ENCODE measurements at places on chromosomes 11 and 22.

DNA sequence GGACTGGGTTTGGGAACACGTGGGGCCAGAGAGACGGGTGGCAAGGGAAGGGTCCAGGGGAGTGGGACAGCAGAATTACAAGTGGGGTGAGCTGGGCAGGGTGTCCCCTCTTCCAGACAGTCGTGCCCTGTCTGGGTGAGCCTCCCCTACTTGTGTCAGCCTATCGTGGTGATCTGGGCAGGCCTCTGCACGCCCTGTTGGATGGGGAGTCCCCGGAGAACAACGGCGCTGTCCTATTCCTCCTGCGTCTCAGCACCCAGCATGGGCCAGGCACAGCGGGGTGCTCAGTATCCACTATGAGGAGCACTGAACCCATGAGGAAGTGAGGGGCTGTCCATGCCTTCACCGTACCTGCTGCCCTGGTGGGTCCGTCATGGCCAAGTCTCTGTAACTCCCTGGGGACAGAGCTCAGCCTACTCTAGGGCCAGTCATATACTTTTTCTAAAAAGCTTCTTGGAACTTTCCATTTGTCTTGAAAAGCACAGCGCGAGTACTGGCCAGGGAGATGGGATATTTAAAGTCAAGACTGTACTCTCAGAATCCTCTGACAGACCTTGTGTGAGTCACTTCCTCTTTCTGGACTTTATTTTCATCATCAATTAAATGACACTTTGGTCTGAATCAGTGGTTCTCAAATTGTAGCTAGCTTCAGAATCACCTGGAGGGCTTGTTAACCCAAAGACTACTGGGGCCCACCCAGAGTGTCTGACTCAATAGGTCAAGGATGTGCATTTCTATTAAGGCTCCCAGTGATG is 81.7 kb upstream of the NECTIN1 start:
- DNase-seq, result no peak
- no peaks in the 10 kb centered on the region for H3K36me3 ChIP-seq
- no peak overlapping the region for H3K27ac ChIP-seq
- H3K4me3 ChIP-seq, result no peak overlapping the region
- H3K4me1 ChIP-seq, result no peaks in the 10 kb centered on the region

- no peak for DNase-seq
- H3K4me3 ChIP-seq, result no peak overlapping the region
- no peaks in the 10 kb centered on the region for H3K27me3 ChIP-seq
- no peak overlapping the region for H3K27ac ChIP-seq
- no peaks in the 10 kb centered on the region for H3K4me1 ChIP-seq
Observed at GRCh38 chr11:75063741-75064314, 32.8 kb downstream of the OR2AT4 start.

DNA sequence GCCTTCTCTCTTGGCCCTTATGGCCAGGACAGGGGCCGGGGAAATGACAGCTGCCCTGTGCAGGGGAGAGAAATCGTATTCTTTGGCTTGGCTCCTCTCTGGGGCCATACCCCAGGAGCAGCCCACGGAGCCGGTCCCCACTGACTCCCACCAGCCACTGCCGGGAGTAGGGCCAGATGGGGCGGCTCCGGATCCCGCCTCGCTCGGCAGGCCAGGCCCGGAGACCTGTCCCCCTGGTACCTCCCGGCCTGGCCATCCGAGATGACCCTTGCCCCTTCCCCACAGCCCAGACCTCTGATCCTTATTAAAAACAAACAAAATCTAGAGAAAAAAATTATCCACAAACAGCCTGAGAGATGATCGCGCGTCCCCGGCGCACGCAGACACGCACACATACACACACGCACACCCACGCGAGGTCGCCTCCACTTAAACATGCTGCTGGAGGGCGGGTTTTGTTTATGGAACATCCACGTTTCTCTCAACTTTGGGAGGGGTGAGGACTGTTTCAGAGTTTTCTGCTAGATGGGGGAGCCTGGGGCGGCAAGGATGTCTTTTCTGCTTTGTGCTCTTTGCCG is 59.1 kb downstream of the IGLL1 start:
- peaks cover 28% of the 10 kb centered on the region for H3K4me1 ChIP-seq
- no peaks in the 10 kb centered on the region for H3K27me3 ChIP-seq
- DNase-seq, result peak; percentile 81
- H3K36me3 ChIP-seq, result no peaks in the 10 kb centered on the region
- H3K4me3 ChIP-seq, result no peak overlapping the region
- H3K27ac ChIP-seq, result peak overlapping the region; percentile 77

DNA sequence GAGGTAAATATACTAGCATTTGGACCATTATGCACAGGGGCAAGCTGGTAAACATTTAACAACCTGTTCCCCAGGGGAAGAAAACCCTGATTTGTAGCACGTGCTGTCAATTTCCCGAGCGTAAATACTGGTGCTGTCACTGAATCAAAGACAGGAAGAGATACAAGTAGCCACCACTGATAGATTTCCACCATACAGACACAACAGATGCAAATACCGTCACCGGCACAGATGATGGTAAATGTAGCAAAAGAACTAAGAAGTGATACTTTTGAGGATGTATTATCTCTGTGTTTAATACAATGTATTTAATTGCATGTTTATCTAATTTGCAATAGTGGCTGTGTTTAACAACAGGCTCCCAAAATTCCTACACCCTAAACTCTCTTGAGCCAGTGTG is 39.6 kb downstream of the SHISAL1 start:
- peaks cover 4% of the 10 kb centered on the region for H3K4me1 ChIP-seq
- H3K27ac ChIP-seq, result no peak overlapping the region
- no peaks in the 10 kb centered on the region for H3K27me3 ChIP-seq
- no peaks in the 10 kb centered on the region for H3K36me3 ChIP-seq

DNA sequence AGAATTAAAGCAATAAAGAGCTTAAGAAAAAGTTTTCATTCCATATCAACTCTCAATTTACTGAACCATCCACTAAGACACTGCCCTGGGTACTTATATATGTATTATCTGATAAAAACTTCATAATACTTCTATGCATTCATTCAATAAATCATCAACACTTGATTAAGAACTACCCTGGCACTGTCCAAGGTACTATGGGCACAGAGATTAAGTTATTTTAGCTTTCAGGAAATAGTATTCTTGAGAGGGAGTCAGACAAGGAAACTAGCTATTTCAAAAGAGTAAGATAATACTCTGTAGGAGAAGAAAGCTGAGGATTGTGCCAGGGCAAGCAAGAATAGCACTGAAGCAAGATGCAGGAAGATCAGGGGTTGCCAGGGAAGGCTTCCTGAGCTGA is 640.8 kb downstream of the FAM181B start:
- no peak overlapping the region for H3K27ac ChIP-seq
- H3K4me1 ChIP-seq, result no peaks in the 10 kb centered on the region
- H3K27me3 ChIP-seq, result no peaks in the 10 kb centered on the region
- no peak overlapping the region for H3K4me3 ChIP-seq
- no peaks in the 10 kb centered on the region for H3K36me3 ChIP-seq

GRCh38 chr11:95892892-95893570 is 30.9 kb downstream of the MTMR2 start:
- no peaks in the 10 kb centered on the region for H3K36me3 ChIP-seq
- H3K27ac ChIP-seq, result no peak overlapping the region
- H3K4me3 ChIP-seq, result no peak overlapping the region
- H3K4me1 ChIP-seq, result peaks cover 4% of the 10 kb centered on the region
- no peak for DNase-seq

DNA sequence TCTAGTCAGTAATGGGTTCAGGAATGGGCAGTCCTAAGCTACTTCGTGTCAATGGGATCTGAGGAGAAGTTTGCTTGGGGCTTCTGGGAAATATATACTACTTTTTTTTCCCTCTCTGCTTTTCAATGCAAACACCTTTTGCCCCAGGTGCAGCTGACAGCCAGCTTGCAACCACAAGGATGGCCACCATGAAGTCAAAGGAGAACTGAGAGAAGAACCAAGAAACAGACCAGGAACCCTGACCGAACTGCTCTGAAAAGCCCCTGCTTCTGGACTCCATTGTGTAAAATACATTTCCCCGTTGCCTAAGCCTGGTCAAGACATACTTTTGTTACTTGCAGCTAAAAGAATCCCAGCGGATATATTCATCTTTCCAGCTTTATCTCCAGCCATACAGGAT is 20.1 kb upstream of the CD44 start:
- H3K4me1 ChIP-seq, result peaks cover 20% of the 10 kb centered on the region
- H3K36me3 ChIP-seq, result no peaks in the 10 kb centered on the region
- no peak overlapping the region for H3K27ac ChIP-seq

- H3K27ac ChIP-seq, result no peak overlapping the region
- DNase-seq, result peak; percentile 38
- no peaks in the 10 kb centered on the region for H3K4me1 ChIP-seq
- no peaks in the 10 kb centered on the region for H3K36me3 ChIP-seq
- H3K4me3 ChIP-seq, result no peak overlapping the region
- peaks cover 5% of the 10 kb centered on the region for H3K27me3 ChIP-seq
Observed at GRCh38 chr22:22450343-22450839, 58.2 kb downstream of the ZNF280B start.

GRCh38 chr11:27614092-27614491 is 86.2 kb downstream of the BDNF start:
- H3K27me3 ChIP-seq, result no peaks in the 10 kb centered on the region
- no peak overlapping the region for H3K4me3 ChIP-seq
- no peaks in the 10 kb centered on the region for H3K4me1 ChIP-seq
- H3K27ac ChIP-seq, result no peak overlapping the region
- H3K36me3 ChIP-seq, result no peaks in the 10 kb centered on the region

GRCh38 chr11:111459506-111460270 is 52.5 kb downstream of the BTG4 start:
- H3K4me3 ChIP-seq, result no peak overlapping the region
- H3K27me3 ChIP-seq, result no peaks in the 10 kb centered on the region
- no peak overlapping the region for H3K27ac ChIP-seq
- H3K36me3 ChIP-seq, result no peaks in the 10 kb centered on the region
- no peak for DNase-seq

DNA sequence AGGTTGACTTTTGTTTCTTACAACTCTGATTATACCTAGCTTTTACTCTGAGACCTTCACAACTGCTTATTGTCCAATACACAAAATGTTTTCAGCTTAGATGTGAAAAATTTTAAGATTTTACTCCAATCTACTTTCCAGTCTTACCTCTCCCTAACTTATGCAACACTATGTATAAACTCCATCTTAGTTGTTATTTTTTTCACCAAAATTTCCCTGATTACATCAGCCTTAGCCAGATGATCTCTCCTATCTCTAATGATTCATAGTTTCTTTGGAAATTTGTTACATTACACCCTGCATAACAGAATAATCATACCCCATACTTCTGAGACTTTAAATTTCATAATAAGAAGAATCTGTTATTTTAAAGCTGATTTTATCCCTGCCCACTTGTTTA is 621.0 kb upstream of the ANO3 start:
- no peaks in the 10 kb centered on the region for H3K27me3 ChIP-seq
- no peak overlapping the region for H3K4me3 ChIP-seq
- H3K36me3 ChIP-seq, result no peaks in the 10 kb centered on the region
- H3K4me1 ChIP-seq, result no peaks in the 10 kb centered on the region

GRCh38 chr22:37627121-37627520 is 12.3 kb upstream of the SH3BP1 start:
- H3K27me3 ChIP-seq, result no peaks in the 10 kb centered on the region
- no peak for DNase-seq
- H3K27ac ChIP-seq, result no peak overlapping the region
- peaks cover 16% of the 10 kb centered on the region for H3K4me1 ChIP-seq
- H3K36me3 ChIP-seq, result peaks cover 13% of the 10 kb centered on the region

DNA sequence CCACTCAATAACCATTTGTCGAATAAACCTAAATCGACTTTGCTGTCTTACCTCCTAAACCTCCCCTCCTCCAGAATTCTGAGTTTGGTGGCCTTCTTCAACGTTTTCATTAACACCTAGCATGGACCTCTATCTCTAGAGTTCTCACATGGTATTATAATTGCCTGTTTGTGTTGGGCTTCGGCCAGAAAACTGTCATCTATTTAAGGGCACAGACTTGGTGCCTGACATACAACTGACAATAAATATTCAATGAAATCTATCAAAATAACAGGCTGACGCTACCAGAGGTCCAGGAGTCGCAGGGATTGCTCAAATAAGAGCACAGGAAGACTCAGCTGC is 687 bp downstream of the ALKBH8 start:
- H3K27me3 ChIP-seq, result no peaks in the 10 kb centered on the region
- H3K36me3 ChIP-seq, result peaks cover 5% of the 10 kb centered on the region
- H3K4me1 ChIP-seq, result peaks cover 7% of the 10 kb centered on the region
- DNase-seq, result no peak

- H3K27ac ChIP-seq, result no peak overlapping the region
- no peak for DNase-seq
- H3K4me1 ChIP-seq, result no peaks in the 10 kb centered on the region
- no peaks in the 10 kb centered on the region for H3K36me3 ChIP-seq
- H3K4me3 ChIP-seq, result no peak overlapping the region
Observed at GRCh38 chr11:123429336-123429735, 733 bp upstream of the GRAMD1B start.

DNA sequence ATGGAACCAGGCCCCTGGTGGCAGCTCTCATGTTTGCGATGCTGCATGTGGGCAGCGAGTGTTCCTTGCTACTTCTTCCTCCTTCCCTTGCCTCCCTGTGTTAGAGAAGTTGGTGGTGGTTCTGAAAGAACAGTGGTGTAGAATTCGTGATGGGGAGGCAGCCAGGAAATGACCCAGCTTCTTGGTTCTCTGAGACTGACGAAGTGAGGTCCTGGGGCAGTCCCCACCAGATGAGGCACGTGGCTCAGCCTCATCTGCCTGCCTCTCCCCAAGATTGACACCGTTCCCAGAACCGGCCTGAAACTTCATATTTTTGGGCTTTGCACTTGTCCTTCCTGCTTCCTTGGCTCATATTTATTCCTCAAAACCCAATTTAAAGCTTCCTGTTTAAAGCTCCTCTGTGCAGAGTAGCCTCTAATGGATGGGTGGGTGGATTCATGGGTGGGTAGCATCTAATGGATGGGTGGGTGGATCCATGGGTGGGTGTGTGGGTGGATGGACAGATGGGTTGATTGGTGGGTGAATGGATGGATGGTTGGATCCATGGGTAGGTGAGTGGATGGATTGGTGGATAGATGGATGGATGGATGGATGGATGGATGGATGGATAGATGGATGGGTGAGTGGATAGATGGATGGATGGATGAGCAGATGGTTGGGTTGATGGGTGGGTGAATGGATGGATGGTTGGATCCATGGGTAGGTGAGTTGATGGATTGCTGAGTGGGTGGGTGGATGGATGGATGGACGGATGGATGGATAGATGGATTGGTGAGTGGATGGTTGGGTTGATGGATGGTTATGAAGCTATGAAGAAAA is 77.3 kb upstream of the ATXN10 start:
- no peaks in the 10 kb centered on the region for H3K27me3 ChIP-seq
- no peaks in the 10 kb centered on the region for H3K4me1 ChIP-seq
- no peak for DNase-seq
- H3K4me3 ChIP-seq, result no peak overlapping the region
- no peak overlapping the region for H3K27ac ChIP-seq

GRCh38 chr22:36852056-36852973 is 8.5 kb upstream of the NCF4 start:
- H3K27me3 ChIP-seq, result peaks cover 3% of the 10 kb centered on the region
- H3K27ac ChIP-seq, result no peak overlapping the region
- no peak for DNase-seq
- H3K4me1 ChIP-seq, result peaks cover 4% of the 10 kb centered on the region
- no peak overlapping the region for H3K4me3 ChIP-seq
- H3K36me3 ChIP-seq, result no peaks in the 10 kb centered on the region

DNA sequence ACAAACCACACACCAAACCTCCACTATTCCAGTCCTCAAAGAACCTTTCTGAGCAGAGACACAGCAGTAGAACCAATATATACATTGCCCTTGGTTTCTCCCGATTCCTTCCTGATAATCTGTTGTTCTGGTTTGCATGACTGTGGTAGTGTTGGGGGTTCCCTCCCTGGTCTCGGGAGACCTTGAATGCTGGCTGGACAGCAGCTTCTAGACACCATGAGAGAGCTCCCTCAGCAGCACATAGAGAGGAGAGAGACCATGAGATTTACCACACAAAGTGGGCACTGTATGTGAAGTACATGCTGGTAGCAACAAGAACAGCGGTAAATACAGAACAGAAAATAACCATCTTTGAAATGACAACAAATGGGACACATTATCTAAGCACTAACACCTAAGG is 2.6 kb downstream of the C11orf91 start:
- H3K27me3 ChIP-seq, result no peaks in the 10 kb centered on the region
- no peak for DNase-seq
- H3K36me3 ChIP-seq, result no peaks in the 10 kb centered on the region
- H3K4me3 ChIP-seq, result no peak overlapping the region
- H3K27ac ChIP-seq, result no peak overlapping the region

Data from lung (tissue), 17 donors.